ENCODE measurements at places on chromosomes 3 and 15. TPM values are rescaled to one million over a fixed set of nuclear protein-coding genes. Genes with fewer than 3 reads are reported as not detected.
A peak's percentile ranks its signal among the peaks of the same experiment; 100 is the strongest.

CLDN16 gene
- total RNA-seq = 0.11 TPM

NPAP1 gene
- total RNA-seq = 0.51 TPM

MYEF2 gene
- 111 TPM for total RNA-seq

SERPINI2 gene
- not detected for total RNA-seq

CTDSPL gene
- 33.9 TPM for total RNA-seq

GOLGA6D gene
- total RNA-seq = 0.18 TPM

PRSS50 gene
- total RNA-seq = 4.8 TPM

TMEM207 gene
- not detected for total RNA-seq

GPR27 gene
- 13.4 TPM for total RNA-seq

ANKUB1 gene
- not detected for total RNA-seq

TM4SF4 gene
- total RNA-seq = 0.34 TPM

PYGO1 gene
- 29.6 TPM for total RNA-seq

MAGI1 gene
- total RNA-seq = 62.7 TPM

NOP10 gene
- 88.9 TPM for total RNA-seq

SKIC8 gene
- total RNA-seq = 55.1 TPM

- H3K27ac ChIP-seq = no peak overlapping the region
- no peak overlapping the region for H3K4me3 ChIP-seq
- H3K27me3 ChIP-seq = no peaks in the 10 kb centered on the region
- DNase-seq = no peak
- no peaks in the 10 kb centered on the region for H3K36me3 ChIP-seq
- peaks cover 65% of the 10 kb centered on the region for H3K4me1 ChIP-seq
Measured at GRCh38 chr3:195151402-195151801, 119.6 kb downstream of the XXYLT1 start.

- H3K27ac ChIP-seq = no peak overlapping the region
- H3K36me3 ChIP-seq = no peaks in the 10 kb centered on the region
- no peak for DNase-seq
- no peak overlapping the region for H3K4me3 ChIP-seq
- H3K27me3 ChIP-seq = no peaks in the 10 kb centered on the region
- no peaks in the 10 kb centered on the region for H3K4me1 ChIP-seq
Measured at GRCh38 chr15:38115121-38115520, 137.5 kb upstream of the SPRED1 start.

DNA sequence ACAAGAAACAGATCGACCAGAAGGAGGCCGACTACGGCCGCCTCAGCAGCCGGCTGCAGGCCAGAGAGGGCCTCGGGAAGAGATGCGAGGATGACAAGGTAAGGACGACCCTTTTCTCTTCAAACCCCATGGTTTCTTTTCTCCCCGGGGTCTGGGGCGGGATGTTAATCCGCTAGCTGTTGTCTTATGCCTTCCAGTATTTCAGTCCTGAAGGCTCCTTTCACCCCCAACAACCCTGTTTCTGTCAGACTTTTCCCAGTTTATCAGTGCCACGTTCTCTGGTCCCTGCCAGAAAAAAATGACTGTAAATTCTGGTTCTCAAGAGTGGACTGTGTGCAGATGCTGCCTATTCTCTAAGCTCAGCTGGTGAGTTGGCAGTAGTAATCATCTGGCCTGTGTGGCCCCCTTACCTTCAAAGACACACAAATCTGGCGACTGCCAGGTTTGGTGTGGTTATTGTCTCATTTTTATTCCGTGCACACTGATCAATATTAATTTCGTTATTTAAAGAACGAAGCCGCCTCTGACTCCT lies 806 bp downstream of the GOLM2 start:
- H3K27ac ChIP-seq = peak overlapping the region; percentile 93
- H3K4me1 ChIP-seq = peaks cover 31% of the 10 kb centered on the region
- H3K4me3 ChIP-seq = peak overlapping the region; percentile 86
- peaks cover 16% of the 10 kb centered on the region for H3K36me3 ChIP-seq
- no peak for DNase-seq
- H3K27me3 ChIP-seq = peaks cover 1% of the 10 kb centered on the region

GRCh38 chr3:42843713-42844411 lies 31.8 kb downstream of the CYP8B1 start:
- no peak overlapping the region for H3K27ac ChIP-seq
- H3K4me3 ChIP-seq = no peak overlapping the region
- no peak for DNase-seq
- no peaks in the 10 kb centered on the region for H3K27me3 ChIP-seq
- H3K36me3 ChIP-seq = no peaks in the 10 kb centered on the region

DNA sequence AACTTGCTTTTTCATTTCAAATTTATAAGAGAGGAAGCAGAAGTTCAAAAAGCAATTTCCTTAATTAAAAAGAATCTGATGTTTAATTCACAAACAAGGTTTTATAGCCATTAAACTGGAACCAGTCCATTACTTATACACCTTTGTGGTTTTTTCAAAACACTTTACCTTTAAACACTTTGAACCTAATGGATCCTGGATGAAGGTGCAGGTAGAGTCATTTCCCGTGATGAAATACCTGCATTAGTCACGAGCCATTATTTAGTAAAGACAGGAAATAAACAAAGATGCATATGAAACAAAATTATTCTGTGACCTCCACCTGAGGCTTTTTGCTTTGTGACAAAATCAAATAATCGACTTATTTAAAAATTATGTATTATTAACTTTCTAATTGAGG lies 341.7 kb upstream of the UBE2E2 start:
- no peaks in the 10 kb centered on the region for H3K4me1 ChIP-seq
- H3K27ac ChIP-seq = no peak overlapping the region
- peaks cover 20% of the 10 kb centered on the region for H3K27me3 ChIP-seq
- H3K4me3 ChIP-seq = no peak overlapping the region
- no peaks in the 10 kb centered on the region for H3K36me3 ChIP-seq

DNA sequence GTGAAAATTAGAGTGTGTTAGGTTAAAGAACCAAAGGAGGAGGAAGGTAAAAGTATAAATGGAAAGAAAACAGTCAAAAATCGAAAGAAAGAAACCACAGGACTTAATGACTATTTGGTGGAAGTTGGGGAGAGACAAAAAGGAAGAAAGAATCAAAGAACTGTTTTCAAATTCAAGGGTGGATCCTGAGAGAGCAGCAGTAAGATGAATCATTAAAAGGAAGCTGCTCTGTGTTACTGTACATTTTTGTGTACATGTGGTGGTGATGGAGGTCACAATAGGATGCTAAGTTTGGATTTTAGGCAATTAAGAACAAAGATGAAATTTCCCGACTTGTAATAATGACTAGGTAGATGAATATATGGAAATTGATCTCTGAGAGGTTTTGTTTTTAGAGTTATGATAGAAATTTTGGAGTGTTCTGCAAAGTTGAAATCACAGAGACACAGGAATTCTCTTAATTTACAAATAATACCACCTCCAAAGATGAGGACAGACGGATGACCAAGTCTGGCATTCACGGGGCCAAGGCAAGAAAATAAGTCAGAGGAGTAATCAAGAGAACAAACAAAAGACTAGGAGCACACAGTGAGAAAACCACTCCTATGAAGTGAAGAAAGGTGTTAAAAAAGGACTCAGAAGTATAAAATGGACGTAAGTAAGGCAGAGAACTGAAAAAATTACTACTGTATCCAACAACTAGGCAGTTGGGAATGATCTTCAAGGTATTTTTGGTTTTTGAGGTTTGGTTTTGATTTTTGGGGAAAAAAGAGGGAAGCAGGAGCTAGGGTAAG lies 7.1 kb downstream of the DHX36 start:
- H3K27me3 ChIP-seq = no peaks in the 10 kb centered on the region

DNA sequence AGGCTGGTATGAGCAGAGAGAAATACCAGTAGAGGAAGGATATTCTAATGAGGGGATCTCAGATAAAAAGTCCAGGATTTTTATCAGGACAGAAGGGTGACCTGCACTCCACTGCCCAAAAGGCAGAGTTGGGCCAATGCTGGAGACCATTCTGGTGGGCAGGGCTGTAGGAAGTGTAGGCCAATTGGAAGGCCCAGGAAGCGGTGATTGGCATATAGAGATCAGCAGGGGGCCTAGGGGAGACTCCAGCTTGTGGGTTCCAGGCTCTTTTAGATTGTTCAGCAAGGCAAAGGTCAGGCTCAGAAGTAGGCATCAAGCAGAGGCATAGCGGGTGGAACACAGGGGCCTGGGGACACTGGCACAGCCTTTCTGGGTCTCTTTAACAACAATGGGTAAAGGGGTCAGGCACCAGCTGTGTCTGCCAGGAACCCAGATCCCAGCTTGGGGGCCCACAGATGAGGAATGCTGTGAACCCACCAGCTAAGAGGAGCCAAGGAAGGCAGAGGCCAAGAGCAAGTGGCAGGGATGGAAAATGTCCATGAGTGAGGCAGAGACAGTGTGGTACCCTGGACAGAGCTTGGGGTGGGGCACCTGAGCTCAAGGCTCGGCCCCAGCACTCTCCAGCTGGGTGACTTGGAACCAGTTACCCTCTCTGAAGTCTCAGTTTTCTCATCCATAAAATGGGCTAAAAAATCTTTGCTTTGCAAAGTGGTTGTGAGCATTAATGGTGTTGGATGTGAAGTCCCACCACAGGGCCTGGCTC lies 27.0 kb upstream of the RASGRF1 start:
- H3K36me3 ChIP-seq = no peaks in the 10 kb centered on the region
- H3K4me1 ChIP-seq = no peaks in the 10 kb centered on the region
- H3K27ac ChIP-seq = no peak overlapping the region
- no peak overlapping the region for H3K4me3 ChIP-seq
- DNase-seq = no peak
- H3K27me3 ChIP-seq = peaks cover 43% of the 10 kb centered on the region

DNA sequence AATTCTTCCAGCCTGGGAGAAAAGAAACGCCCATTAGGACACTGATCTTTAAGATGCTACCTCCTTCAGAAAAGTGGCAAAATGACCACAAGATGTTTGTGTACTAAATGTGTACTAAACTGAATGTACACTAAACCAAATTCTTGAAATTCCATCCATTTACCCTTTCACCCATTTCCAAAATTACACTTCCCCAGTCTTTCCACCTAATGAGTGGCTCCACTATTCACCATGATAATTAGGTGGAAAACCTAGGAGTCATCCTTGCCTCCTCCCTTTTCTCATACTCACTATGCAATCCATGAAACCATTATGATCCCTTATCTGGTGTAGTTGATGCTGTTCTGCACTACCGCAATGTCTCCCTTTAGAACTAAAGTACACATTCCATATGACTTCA lies 452.1 kb upstream of the THBS1 start:
- no peak for DNase-seq
- no peak overlapping the region for H3K4me3 ChIP-seq
- H3K27me3 ChIP-seq = no peaks in the 10 kb centered on the region
- H3K36me3 ChIP-seq = no peaks in the 10 kb centered on the region
- peak overlapping the region; percentile 81 for H3K27ac ChIP-seq
- peaks cover 18% of the 10 kb centered on the region for H3K4me1 ChIP-seq

DNA sequence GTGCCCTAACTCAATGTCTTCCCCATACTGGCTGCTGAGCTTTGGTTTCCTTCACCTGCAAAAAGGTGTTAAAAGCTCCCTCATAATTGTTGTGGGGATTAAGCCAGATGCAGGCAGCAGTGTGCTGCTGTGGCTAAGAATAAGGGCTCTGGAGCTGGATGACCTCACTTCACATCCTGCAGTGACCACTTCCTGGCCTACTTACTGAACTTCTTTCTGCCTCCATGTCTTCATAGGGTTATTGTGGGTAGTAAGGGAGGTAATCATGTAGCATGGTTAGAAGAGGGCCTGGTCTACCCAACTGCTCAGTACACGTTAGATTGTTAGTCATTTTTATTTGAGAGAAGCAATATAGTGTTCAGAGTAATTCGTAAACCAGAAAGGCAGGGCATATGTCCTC lies 18.4 kb downstream of the GYG1 start:
- no peak overlapping the region for H3K4me3 ChIP-seq
- no peak for DNase-seq
- H3K36me3 ChIP-seq = peaks cover 21% of the 10 kb centered on the region
- H3K27me3 ChIP-seq = no peaks in the 10 kb centered on the region

DNA sequence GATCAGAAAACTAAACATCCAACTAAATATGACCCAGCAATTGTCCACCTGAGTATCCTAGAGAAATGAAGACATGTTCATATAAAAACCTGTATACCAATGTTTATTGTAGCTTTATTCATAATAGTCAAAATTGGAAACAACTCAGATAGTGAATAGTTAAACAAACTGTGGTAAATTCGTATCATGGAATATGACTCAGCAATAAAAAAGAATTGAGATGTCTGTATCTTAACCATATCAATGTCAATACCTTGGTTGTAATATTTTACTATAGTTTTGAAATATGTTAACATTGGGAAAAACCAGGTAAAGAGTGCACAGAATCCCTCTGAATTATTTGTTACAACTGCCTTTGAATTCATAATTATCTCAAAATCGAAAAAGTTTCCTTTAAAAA lies 159.3 kb upstream of the GAP43 start:
- no peaks in the 10 kb centered on the region for H3K27me3 ChIP-seq
- no peak overlapping the region for H3K27ac ChIP-seq
- peaks cover 4% of the 10 kb centered on the region for H3K36me3 ChIP-seq
- peaks cover 24% of the 10 kb centered on the region for H3K4me1 ChIP-seq
- no peak for DNase-seq

DNA sequence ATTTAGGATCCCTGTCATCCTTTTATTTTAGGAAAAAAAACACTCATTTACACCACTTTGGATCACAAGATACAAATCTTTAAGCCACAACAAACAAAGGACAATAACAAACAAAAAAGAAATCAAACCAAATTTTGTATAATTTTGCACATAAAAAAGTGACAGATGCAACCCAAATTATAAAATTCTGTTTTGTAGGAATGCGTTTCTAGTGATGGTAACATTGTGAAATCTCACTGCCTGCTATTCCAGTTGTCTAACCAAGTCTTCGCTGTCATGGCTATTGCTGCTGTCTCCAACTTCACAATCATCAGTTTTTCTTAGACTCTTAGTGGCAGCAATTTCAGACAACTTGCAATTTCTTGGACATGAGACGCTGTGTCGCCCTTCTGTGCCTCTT lies 58.3 kb upstream of the ARL6 start:
- peaks cover 15% of the 10 kb centered on the region for H3K4me1 ChIP-seq
- no peak for DNase-seq
- H3K36me3 ChIP-seq = peaks cover 27% of the 10 kb centered on the region

DNA sequence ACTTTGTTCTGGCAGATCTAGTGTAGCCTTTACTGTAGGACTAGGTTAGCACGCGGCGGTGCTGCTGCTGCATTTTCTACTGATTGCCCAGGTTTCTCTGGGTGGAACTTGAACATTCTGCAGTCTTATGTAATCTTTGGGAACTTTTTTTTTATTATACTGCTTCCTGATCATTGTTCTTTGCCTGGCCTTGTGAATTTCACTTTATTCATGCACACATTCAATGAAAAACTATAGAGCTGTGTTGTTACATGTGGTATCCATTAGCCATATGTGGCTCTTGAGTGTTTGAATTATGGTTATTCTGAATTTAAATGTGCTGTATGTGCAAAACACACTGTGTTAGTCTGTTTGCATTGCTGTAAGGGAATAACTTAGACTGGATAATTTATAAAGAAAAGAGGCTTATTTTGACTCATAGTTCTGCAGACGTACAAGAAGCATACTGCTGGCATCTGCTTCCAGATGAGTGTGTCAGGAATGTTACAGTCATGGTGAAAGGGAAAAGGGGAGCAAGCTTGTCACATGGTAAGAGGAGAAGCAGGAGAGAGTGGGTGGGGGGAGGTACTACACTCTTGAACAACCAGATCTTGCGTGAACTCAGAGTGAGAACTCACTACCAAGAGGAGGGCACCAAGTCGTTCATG lies 26.5 kb downstream of the MEF2A start:
- no peak for DNase-seq
- H3K36me3 ChIP-seq = peaks cover 34% of the 10 kb centered on the region
- H3K4me1 ChIP-seq = peaks cover 3% of the 10 kb centered on the region
- H3K27me3 ChIP-seq = no peaks in the 10 kb centered on the region
